Esophagus mucosa (tissue), 1 donor: ENCODE measurements at places on chromosomes 2 and 18. TPM values are rescaled to one million over a fixed set of nuclear protein-coding genes. Genes with fewer than 3 reads are reported as not detected.

Gene EIF5B
- total RNA-seq, result 24.7 TPM

Gene MSTN
- 0.08 TPM for total RNA-seq

Gene CRYGC
- total RNA-seq, result not detected

Gene NEU2
- not detected for total RNA-seq

Gene RTTN
- total RNA-seq, result 7.8 TPM

Gene HAAO
- 4.1 TPM for total RNA-seq

Gene OSBPL6
- 6.5 TPM for total RNA-seq

Gene ZNF892
- total RNA-seq, result 1.3 TPM

Gene PRKAG3
- not detected for total RNA-seq

Gene EFHD1
- total RNA-seq, result 1.1 TPM

Gene STPG4
- 0.16 TPM for total RNA-seq

GRCh38 chr18:24875286-24875685 is 414.8 kb downstream of the HRH4 start:
- no peak for ATAC-seq

- ATAC-seq, result no peak
These were observed 1267.1 kb downstream of the LRP1B start for GRCh38 chr2:140863713-140864112.

- no peak for ATAC-seq
These were observed 529.6 kb downstream of the CPS1 start for GRCh38 chr2:211086049-211086448.

GRCh38 chr18:36211612-36212065 is 24.3 kb downstream of the MOCOS start:
- peak; percentile 17 for ATAC-seq

DNA sequence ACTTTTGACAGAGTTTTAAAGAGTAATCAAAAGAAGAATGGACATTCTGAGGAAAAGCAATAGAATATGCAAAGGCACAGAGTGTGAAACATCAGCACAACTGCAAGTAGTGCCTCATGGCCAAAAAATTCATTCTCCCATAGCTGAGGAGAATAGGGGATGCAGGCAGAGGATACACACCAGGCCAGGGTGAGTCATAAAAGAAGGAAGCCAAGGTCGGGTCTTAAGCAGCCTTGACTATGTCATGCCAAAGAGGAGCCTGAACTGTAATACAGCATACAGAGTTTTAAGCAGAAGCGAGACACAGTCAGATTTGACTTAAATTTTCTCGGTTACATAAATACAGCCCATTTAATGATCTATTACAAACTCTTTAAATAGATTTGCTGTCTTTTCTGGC is 165.0 kb downstream of the LNPK start:
- peak; percentile 39 for ATAC-seq

GRCh38 chr2:117832905-117833613 is 18.6 kb downstream of the DDX18 start:
- ATAC-seq, result peak; percentile 43

DNA sequence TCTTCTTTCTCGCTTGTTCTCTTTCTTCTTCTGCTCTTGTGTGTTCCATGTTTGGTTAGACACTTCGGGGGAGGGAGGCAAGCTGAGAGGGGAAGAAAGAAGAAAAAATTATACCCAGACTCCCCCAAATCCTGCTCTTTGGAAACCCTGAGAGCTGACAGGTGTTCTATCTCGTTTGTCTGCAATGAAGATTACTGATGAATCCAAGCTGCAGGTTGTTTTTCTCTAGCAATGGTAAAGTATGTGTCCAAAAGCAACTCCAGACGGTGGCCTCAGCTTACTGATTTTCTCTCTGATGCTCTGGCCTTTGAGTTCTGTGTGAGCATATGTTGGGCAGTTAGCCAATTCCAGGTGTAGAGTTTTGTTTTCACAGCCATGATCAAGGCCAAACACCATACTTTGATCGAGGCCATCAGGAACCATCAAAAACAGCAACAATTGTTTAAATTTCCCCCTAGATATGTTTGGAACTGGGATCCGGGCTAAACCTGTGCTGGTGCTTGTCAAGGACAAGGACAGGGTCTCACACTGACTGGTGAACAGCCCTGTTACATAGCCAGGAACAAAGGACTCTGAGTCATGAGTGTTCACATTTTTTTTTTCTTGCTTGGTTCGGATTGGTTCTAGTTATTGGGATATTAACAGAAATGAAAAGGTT is 142.0 kb downstream of the PRKCE start:
- no peak for ATAC-seq

- ATAC-seq, result no peak
These were observed 634.2 kb upstream of the SETBP1 start for GRCh38 chr18:44046376-44046975.

DNA sequence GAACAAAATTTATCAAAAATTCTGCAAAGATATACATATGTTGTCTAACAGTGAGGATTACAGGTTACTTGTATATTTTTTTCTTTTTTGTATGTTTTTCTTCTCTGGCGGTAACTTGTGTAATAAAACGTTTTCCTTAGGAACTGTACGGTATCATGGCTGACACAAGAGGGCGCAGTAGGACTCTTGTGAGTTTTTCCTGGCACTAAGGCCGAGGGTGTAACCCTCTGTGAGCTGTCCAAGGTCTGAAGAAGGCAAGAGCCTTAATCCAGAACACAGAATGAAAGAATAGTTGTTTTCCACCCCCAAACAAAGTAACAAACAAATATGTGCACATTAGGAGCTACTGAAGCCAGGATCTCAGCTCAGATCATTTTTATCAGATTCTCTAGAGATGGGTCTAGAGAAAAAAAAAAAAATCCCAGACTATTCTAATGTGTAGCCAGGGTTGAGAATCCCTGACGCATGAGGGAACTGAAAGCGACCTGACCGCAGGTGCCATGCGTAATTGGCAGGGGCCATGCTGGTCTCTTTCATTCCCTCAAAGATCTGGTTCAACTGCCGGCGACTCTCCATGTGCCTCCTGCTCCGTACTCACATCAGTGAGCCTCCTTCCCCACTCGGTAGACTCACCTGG is 27.0 kb downstream of the TMEM200C start:
- peak; percentile 91 for ATAC-seq

- peak; percentile 85 for ATAC-seq
These were observed 65.5 kb upstream of the GPC1 start for GRCh38 chr2:240369801-240370585.

- peak; percentile 42 for ATAC-seq
These were observed 801 bp downstream of the OSR1 start for GRCh38 chr2:19357402-19358241.

DNA sequence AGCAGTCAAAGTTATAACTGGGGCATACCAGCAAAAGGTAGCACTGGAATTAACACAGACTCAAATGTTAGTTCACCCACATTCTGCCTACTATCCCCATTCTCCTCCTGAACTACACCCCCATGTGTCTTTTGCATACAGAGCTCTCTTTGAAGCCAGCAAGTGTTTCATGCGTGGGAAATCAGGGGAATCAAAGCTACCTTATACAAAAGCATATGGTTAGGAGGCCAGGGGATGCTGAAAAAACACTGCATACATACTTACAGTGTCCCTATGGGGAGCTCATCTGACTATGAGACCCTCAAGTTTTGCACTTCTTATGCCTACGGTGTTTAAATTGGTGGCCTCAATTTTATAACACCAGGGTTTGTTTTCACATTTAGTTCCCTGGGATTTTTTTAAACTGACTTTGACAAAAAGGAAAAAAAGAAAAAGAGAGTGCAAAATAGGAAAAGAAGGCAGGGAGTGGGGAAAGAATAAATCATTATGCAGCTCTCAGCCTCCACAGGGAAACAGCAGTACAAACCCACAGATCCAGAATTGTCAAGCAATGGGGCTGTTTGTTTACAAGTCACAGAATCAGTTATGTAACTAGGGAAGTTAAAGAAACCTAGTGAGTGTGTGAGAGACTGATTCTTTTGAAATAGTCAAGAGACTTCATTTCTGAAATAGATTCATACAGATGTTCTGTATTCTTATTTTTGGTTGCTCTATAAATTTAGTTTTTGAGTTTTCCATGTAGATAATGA is 20.1 kb upstream of the PPP3R1 start:
- ATAC-seq, result no peak

DNA sequence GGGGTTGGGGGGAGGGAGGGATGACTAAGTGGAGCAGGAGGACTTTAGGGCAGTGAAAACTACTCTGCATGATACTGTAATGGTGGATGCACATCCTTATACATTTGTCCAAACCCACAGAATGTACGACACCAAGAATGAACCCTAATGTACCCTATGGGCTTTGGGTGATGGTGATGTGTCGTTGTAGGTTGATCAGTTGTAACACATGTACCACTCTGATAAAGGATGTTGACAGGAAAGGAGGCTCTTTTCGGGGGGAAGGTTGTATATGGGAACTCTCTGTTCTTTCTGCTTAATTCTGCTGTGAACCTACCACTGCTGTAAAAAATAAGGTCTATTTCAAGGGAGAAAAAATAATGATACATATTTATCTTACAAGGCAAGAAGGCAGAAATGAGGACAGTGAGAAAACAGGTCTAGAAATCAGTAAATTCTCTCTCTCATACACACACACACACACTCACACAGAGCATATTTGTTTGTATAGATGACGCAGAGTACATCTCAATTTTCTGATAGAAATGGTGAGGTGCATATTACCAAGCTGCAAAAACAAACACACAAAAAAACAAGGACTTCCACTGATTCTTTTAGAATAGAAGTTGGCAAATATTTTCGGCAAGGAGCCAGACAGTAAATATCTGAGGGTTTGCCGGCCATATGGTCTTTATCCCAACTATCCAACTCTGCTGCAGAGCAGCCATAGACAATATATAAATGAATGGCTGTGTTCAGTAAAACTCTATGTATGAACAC is 20.2 kb downstream of the FAM124B start:
- no peak for ATAC-seq

- ATAC-seq, result no peak
These were observed 324.8 kb upstream of the HS6ST1 start for GRCh38 chr2:128643221-128644065.

- ATAC-seq, result no peak
These were observed 92.8 kb downstream of the AQP4 start for GRCh38 chr18:26772691-26773090.

DNA sequence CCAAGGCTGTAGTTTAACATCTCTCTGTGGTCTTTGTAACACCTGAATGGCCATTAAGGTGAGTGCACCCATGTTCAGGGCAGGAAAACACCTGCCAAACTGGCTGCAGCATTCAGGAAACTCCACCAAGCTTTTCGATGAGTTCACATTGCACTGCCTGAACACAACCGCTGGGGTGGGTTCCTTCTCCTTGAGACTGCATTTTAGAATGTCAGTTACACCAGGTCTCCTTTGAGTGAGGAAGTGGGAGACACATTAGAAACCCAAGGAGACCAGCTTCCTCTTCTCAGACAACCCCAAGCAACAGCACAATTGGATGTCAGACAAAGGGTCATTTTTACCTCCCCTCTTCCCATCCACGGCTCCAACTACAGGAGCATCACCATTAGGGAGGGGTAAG is 35.2 kb downstream of the CYRIA start:
- no peak for ATAC-seq

- ATAC-seq, result peak; percentile 64
These were observed 137.6 kb downstream of the MYO1B start for GRCh38 chr2:191382801-191383200.

DNA sequence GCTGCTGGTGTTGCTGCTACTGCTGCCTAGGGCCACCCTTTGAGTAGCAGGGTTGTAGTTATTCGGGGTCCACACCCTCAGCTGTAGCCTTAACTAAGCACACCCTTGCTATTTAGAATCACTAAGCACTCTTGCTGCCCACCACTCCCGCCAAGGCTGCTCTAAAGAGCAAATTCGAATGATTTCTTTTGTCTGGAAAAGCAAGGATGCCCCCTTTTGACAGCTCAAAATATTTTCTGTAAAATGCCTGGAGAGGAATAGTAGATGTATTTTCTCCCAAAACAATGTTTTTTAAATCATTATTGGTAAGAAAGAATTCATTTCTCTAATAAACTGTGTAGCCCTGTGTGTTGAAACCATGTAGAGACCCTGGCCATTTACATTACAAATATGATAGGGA is 80.8 kb upstream of the PAPOLG start:
- no peak for ATAC-seq

DNA sequence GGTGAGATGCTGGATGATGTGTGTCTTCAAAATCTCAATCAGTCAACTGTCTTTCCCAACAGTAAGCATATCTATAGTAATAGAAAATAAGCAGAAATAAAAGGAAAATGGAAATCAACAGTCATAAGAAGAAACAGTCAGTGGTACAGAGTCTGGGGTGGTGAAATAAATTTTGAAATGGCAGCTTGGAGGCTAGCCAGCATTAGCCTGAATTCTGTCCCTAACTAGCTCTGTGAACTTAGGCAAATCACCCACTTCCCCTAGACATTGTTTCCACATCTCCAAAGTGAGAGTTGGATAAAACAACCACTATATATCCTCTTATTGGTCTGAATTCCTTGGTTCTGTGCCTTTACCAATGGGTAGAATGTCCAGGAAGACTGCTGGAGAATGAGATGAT is 189.7 kb upstream of the REV1 start:
- ATAC-seq, result no peak

GRCh38 chr2:1642066-1642861 is 102.1 kb downstream of the PXDN start:
- no peak for ATAC-seq

- no peak for ATAC-seq
These were observed 3.4 kb downstream of the B4GALT6 start for GRCh38 chr18:31680831-31681568.

- ATAC-seq, result no peak
These were observed 85.6 kb downstream of the SMIM21 start for GRCh38 chr18:75341897-75342296.

GRCh38 chr18:62720048-62720447 is 4.7 kb downstream of the PHLPP1 start:
- ATAC-seq, result no peak

- ATAC-seq, result no peak
These were observed 209.1 kb downstream of the CTNNA2 start for GRCh38 chr2:79721966-79722365.

DNA sequence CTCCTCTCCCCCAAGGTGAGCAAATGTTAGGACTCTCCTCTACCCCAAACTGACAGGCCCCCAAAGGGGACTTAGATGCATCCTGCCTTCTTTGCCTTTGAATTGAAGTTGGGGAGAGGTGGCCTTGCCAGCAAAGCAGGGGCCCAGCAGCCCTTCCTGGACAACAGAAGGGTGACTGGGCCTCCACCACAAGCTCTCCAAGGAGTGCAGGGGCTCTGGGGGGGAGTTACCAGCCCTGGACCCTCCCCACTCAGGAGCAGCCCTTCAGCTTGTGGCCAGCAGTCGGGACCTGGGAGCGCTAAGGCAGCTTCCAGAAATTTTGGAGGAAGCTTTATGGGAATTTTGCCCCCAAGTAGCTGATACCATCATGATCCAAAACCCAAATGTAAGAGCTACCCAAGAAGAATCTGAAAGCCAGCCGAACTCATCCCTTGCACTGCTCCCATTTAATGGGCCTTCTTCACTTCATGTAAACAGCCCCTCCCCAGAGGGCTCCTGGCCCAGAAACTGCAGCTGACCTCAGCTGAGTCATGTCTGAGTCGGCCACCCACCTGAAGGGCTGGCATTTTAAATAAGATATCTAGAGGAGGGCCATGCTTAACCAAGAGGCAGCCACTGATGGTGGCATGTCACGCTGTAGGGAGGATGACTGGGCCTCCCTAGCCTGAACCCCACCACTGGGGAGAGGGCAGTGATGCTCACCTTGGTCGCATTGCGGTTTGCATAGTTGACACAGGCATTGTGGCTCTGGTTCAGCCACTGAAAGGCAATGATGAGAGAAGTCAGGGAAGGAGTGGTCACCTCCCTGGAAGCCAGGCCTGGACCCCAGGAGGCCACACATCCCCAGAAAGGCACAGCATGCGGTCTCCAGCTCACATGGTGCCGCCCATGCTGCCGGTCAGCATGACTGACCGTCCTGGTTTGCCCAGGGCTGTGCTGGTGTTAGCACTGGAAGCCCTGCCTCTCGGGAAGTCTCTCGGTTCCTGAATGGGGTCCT is 71.5 kb downstream of the SFXN5 start:
- ATAC-seq, result no peak
